CD4-positive, alpha-beta T cell treated with Interleukin-6 at 100 ng/mL for 8 hours (primary cell): ENCODE measurements at places on chromosomes 2 and 18.

DNA sequence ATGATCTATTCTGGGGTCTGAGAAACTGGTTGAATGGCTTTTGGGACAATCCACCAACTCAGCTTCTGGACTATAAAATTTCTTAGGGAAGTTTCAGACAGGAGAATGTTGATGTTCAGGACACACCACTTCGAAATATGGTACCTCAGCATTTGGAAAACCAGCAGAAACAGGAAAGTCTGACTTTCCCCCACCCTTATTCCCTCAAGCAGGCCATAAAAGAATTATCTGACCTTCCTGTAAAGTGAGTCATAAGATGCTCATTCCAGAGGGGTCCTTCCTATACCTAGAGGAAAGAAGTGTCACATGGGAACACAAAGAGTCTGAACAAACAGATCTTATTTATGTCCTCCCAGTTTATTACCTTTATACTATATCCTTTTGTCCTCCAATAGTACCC, 415.0 kb downstream of the CPS1 start:
- no peak for DNase-seq

DNA sequence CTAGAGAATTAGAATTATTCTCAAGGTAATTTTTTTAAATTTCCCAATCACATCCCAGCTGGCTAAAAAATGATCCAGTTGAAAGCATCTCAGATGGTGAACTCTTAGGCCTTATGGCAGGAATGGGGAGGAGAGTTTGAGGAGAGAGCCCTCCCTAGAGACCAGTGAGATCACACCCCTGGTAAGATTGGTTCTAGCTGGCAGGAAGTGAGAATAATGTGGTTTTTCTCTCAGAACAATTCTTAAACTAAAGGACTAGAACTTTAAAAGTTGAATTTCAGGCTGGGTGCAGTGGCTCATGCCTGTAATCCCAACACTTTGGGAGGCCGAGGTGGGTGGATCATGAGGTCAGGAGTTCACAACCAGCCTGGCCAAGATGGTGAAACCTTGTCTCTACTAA, 120.2 kb downstream of the MYO3B start:
- DNase-seq: no peak

DNA sequence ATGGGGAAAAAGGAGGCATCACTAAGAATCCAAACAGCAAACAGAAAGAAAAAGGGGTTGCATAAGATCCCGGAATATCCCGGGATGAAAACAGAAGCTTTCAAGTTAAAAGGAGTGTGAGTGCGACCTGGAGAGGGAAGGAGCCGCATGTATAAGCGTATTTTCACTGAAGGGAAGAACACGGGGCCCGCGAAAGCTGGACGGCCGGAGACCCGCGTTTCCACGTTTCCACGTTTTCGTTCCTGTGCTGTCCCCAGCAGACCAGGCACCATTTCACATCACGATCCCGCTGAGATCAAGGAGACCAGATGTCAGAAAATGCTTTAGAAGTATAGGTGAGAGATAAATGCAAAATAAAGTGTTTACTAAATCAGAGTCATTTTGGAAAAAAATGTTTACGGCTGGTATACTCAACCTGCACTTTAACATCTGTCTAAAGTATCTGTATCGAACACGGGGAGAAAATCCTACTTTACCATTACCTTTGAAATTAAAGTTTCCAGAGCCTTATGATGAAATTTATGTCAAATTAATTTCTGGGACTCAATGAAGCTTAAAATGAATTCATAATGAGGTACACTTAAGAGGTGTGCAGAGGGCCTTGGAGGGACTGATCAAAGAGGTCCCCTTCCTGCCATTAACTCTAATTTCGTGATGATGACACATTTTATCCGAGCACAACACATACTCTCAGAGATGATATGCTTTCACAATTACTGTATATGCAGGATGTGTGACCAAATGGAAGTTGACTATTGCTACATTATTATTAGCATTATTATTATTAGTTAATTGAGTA, 71.0 kb upstream of the SALL3 start:
- DNase-seq: no peak

DNA sequence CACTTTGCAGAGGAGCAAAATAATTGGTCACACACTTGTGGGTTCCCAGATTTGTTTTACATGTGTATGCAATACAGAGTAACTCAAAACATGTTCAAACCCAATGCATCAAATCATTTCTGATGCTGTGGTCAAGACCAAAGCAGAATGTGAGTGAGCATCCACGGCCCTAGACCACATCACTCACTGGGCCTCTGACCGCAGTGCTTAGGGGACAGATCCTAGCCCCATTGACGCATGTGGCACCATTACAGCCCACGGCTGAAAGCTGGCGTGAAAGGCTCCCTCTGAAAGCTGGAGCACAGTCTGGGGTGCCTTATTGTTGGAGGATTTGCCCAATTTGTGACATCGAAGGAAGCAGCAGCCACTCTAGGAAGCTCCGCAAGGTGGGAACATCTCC, 498.8 kb upstream of the TCF4 start:
- no peak for DNase-seq

GRCh38 chr2:178317811-178318210, 123.5 kb downstream of the OSBPL6 start:
- no peak for DNase-seq

DNA sequence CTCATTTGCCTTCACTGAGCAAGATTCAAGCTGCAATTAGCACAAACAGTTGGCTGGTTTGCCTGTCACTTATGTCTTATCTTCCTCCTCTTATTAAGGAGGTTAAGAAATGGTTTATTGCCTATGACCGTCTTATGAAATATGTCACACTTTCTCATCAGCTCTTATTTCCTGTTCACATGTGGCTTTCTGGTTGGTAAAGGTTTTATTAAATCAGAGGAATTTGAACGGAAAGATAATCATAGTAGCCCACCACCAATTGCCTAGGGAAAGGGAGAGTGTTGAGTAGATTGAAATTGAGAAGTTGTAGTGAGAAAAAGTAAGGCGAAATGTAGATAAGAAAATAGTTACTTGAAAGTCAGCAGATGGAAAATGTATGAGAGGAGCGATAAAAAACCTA, 4.2 kb upstream of the IL1R1 start:
- DNase-seq: no peak

DNA sequence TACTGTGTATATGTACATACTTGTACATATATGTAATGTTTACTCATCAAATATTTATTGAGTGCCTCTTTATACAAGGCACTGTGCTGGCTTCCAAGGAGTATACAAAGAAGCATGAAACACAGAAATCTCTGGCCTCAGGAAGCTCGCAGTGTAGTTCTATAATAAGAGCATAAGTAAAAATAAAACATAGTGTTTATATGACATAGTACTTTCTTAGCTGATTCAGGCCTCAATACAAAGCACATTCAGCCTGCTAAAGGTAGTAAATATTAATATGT, 13.9 kb downstream of the STAMBP start:
- no peak for DNase-seq

GRCh38 chr2:73101626-73102256, 11.0 kb downstream of the RAB11FIP5 start:
- no peak for DNase-seq

DNA sequence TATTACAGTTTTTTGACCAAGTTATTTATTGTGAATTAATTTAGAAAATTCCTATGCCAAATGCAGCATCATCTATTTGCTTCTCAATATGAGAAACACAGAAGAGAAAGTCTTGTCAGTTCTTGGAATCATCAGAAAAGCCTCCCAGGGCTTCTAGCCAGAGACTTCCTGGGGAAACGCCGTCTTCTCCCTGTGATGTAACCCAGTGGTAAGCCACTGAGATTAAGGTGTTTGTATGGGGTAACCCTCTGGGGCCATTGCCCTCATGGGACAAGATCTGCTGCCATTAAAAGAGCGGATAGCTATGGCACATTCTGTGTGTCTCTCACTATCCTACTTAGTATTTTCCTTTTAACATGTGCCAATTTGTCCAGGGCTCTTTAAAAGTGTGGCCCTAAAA, 28.0 kb downstream of the ANKRD29 start:
- DNase-seq: no peak

GRCh38 chr2:224040753-224041152, 1.7 kb upstream of the SERPINE2 start:
- no peak for DNase-seq

GRCh38 chr2:126863336-126864015, 35.2 kb upstream of the TEX51 start:
- no peak for DNase-seq

- no peak for DNase-seq
These were observed 127.9 kb downstream of the ZNF532 start for GRCh38 chr18:58992301-58993231.

DNA sequence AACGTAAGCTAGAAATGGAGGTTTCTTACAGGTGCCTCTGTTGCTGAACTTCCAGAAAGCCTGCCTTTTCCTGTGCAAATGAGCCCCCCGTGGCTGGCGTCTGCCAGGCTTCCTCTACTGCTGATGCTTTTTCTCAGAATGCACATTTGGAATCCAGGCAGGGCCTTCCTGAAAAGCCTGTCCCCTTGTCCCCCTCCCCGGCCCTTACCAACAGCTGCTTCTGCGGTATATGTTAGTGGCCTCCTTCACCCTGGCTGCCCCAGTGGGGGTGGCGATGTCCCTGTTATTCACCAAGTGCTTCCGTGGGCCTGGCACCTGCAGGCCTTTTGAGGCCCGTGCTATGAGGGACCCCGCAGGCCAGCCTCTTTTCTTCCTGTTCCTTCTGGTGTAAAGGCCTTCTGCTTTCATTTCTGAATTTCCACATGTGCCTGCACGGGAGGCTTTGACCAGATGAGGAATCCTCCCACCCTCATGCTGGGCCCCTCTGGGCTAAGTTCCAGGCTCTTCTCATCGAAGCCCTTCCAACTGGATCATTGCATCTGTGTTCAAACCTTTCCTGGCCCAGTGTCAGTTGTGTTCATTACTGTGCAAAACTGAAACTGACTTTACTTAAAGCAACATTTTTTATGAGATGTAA, 10.4 kb downstream of the CNDP2 start:
- DNase-seq: no peak

GRCh38 chr2:62151306-62151638, 44.6 kb upstream of the B3GNT2 start:
- DNase-seq: no peak

- no peak for DNase-seq
These were observed 97.3 kb upstream of the GCFC2 start for GRCh38 chr2:75807992-75808391.

GRCh38 chr2:19351899-19352697, 6.3 kb downstream of the OSR1 start:
- DNase-seq: no peak

DNA sequence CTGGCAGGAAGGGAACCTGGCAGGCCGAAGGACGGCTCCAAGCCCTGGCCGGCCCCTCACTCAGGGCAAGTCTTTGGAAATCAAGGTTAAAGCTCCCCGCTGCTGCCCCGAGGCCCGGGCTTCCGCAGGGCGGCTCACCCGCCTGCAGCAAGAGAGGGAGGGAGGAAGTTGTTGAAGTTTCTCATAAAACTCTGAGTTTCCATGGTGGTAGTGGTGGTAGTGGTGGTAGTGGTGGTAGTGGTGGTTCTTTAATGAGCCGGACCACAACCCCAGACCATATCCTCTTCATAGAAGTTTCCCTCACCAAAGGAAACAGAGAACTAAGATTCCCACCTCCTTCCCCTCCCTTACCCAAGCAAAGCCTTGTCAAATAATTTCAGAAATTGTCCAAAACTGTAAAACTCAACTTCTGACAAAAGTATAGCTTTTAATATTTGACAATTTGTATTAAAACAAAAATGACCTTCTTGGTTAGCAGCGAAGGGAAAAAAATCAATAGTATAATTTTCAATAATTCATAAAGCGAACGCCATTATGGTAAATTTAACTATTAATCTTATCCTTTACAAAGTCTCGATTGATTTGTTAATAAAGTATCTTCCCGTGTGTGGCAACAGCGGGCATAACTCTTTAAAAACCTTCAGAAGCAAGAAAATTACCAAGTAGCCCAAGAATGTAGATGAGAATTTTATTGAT, 1.5 kb upstream of the HOXD10 start:
- DNase-seq: no peak

DNA sequence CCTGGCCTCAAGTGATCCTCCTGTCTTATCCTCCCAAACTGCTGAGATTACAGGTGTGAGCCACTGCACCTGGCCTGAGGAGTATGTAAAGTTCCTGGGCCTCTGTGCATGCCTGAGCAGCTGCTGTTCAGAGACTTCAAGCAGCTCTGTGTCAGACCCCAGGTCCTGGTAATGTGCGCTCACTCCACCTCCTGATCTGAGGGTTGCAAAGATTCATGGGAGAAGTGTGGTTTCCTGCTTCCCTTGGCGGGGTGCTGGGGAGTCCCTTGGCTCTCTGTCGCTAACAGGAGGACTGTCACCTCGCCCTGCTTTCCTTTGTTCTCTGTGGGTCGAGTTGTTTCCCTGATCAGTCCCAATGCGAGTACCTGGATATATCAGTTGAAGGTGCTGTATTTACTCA, 8.6 kb upstream of the IL36A start:
- peak; percentile 89 for DNase-seq

DNA sequence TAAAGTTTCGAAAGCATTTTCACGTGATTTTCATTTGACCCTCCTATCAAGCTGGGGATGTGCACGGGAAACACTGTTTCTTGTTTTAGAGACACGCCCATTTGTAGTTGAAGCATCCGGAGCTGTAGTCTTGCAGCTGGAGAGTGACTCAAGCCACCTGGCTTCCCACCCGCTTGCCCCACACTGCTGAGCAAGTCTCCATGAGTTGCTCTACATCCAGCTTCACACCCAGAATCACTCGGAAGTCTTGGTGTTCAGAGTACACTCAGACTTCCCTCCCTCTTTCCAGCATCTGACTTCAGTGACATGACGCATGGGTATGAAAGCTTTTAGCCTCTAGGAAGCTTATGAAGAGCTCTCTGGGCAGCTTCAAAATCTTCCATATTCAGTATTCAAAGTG, 262.4 kb downstream of the NBAS start:
- no peak for DNase-seq

GRCh38 chr18:25646971-25647370, 295.0 kb upstream of the ZNF521 start:
- DNase-seq: no peak

DNA sequence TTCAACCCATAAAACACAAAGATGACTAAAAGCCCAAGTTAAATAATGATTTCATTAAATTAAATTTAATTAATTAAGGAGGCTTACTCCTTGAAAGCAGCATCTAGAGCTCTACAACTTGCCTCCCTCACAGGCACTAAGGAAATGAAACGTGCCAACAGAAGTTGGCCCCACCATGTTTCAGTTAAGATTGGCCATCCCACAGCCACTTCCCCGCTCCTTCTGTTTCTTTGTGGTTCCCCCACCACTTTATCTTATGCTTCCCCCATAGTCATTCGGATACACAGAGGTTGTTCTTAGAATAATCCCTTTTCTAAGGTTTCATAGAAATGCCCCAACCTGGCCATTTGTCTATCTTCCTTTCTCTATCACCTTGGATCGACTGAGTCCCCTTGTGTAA, 101.6 kb upstream of the RIOK3 start:
- DNase-seq: no peak

DNA sequence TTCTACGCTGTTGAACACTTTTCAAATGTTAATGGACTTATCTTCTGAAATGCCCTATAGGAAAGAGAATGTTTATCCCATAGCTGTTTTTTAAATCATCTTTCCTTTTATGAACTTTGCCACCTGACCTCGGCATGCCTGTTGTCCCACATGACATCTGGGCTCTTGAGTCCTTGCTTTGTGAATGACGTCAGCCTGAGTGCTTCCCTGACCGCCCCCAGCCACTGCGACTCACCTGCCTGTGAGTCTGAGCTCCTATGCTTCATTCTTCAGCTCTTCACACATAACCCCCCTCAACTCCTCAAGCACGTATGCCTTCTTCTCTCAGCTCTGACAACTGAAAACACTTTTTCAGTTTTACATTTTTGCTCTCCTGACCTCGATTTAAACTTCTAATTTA, 166.8 kb downstream of the DCDC2C start:
- no peak for DNase-seq

- no peak for DNase-seq
These were observed 125.3 kb upstream of the GPC1 start for GRCh38 chr2:240310201-240310600.

- DNase-seq: no peak
These were observed 90.9 kb upstream of the STK39 start for GRCh38 chr2:168338292-168338691.
